ENCODE measurements at places on chromosomes 1 and 21. TPM values are rescaled to one million over a fixed set of nuclear protein-coding genes. Genes with fewer than 3 reads are reported as not detected.

DNA sequence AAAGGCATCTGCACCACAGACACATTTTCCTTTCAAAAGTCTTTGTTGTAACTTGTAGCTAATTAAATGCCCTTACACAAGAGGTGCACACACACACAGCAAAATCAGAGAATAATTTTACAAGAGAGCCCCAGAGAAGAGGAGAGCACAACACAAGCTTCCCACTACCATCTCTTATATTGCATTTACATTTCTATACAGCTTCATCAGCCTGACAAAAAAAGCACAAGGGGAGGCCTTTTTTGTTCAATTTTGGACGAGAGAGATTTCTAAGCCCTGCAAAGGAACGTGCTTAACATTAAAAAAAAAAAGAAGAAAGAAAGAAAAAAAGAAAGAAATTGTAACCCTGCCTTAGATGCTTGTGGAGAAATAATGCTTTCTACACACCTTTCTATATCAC is 17.1 kb upstream of the ESRRG start:
- DNase-seq = no peak

GRCh38 chr21:37243961-37244360 is 23.2 kb downstream of the VPS26C start:
- no peak for DNase-seq

DNA sequence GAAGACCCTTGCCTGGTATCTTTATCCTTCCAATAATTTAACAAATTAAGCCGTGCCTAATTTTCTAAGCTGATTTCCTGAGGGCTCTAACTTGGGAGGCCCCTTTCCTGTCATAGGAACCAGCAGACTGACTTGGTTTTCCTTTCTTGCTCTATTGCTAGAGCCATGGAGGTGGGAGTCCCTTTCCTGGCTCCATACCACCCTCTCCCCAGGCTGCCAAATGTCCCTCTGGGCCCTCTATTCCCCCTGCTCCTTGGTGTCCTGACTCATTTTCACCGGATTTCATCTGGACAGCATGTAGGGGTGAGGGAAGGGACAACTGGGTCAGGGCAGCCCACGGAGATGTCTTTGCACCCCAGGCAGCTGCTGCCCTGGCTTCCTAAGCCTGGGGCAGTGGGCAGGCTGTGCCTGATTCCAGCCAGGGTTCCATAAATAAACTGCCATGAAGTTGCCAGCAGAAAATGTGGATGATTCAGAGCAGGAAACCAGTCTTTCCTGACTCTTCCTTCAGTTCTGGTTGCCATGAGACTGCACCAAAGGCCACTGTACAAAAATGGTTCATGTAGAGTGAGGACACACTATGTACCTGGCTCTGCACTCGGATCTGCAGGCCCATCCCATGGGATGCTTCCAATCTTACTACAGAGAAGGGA is 38.0 kb upstream of the SERBP1 start:
- no peak for DNase-seq

GRCh38 chr21:38140207-38140903 is 116.4 kb upstream of the KCNJ15 start:
- DNase-seq = peak; percentile 8

GRCh38 chr1:157646144-157646543 is 48.3 kb upstream of the FCRL4 start:
- DNase-seq = no peak

Gene AKR7A3
- total RNA-seq = not detected

DNA sequence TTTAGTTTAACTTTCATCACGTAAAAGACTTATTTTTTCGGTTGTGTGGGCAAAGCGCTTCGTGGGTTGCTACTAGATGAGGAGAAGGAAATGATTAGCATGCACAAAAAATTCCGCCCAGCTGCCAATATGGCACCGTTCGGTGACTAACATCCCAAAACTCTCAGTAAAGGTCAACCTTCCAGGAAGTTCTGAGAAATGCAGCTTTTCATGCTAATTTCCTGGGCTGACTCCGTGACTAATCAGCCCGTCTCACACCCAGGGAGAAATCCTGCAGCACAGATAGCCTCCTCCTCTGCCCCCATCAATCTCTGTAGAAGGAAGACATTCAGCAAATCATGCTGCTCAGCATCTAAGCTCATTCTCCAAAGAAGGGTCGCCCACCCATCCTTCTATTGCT is 34.1 kb downstream of the TMCO4 start:
- no peak for DNase-seq

GRCh38 chr1:210800756-210801155 is 333.2 kb downstream of the KCNH1 start:
- DNase-seq = no peak

Gene FLG2
- not detected for total RNA-seq

Gene GBP7
- not detected for total RNA-seq

DNA sequence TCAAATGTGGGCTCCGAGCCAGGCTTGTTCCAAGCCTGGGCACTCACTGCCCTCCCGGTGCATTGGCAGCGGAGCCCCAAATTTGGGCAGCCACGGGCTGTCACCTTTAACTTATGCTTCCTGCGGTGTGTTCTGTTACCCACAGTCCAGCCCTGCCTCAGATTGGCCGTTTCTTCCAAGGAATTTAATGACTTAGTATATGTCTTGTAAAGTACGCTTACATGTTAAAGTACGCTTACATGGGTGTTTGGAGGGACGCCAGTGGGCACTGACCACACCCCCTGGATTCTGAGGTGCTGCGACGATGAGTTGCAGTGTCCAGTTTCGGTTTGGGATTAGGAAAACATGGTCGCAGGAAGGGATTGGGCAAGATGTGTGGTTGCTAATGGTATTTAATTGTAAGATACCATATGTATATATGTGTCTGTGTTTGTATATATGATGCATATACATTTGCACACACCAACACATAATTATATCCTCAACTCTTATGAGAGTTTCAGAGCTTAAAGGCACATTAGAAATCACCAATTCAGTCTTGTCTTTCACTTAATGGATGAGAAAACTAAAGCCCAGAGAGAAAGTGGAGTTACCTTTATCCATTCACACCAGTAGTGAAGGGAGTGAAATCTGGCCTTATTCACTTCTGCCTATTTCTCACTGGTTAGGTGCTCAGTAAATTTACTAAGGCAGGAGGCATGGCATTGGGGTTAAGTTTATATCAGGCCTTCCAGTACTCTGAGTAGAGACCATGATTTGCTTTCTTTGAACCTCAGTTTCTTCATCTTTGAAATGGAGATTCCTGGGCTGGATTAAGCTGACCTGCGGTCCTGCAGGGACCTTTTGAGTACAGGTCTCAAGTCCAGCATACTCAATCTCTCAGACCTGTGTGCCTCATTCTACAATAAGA is 1.0 kb downstream of the SMYD2 start:
- peak; percentile 64 for DNase-seq

DNA sequence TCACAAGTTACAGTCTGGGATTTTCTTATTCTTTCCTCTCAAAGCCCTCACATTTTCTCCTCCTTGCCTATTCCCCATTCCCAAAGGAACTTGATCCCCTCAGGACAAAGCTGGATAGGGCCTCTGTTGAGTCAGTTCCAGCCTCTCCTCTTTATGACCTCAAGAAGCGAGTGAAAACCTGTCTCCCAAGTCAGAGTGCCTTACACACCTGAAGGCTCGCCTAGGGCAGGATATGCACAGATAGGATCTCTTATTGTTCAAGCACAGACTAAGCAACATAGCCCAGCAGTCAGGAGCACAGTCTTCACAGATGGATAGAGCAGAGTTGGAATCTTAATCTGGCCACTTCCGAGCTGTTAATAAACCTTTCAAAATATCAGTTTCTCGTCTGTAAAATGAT is 60.8 kb upstream of the PRRC2C start:
- no peak for DNase-seq

DNA sequence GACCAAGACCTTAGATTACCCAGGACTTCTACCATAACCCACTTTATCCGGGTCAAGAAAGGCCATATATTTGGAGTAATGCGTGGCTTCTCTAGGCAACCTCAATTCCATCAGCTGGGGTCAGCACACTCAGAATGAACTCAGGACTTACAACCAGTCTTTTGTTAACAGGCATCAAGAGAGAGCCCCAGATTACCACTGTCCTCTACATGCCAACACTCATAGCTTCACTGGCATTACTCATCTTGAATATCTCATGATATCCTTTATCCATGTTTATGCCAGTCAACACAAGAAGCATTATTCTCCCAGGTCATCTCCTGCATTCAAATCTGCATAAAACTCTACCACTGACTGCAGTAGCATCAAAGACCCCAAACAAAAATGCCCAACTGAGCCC is 6.6 kb upstream of the FCGR2A start:
- DNase-seq = no peak

DNA sequence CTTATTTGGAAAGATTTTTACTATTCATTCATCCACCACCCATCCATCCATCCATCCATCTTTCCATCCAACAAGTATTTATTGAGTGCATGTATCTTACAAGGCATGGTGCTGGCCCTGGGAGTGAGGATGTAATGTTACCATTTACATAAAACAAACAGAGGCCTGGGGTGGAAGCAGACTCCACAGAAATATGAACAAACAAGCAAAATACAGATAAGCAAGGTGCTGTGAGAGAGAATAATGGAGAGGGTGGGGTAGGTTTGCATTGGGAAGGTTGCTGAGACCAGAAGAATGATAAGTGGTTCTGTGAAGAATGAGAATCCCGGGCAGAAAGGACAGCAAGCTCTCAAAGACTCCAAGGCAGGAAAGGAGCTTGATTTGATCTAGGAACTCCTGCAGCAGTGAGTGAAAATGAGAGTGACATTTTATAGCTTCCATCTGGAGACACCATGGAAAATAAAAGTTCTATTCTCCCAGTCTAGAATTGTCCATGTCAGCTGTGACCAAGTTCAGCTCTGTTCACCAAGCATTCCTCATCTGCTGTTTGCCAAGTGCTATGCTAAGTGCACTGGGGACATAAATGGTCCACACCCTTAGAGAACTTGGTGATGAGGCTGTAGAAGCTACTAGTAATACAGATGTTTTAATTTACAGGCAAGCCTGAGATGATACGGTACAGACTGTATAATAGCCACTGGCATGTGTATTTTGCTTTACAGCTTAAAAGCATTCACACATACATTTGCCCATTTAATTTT is 75.3 kb downstream of the PEX14 start:
- DNase-seq = no peak

Gene CELA2B
- not detected for total RNA-seq

Measured in G401 (cell line).